Type B pancreatic cell (in vitro differentiated cells): ENCODE measurements at places on chromosomes 2 and 18.

DNA sequence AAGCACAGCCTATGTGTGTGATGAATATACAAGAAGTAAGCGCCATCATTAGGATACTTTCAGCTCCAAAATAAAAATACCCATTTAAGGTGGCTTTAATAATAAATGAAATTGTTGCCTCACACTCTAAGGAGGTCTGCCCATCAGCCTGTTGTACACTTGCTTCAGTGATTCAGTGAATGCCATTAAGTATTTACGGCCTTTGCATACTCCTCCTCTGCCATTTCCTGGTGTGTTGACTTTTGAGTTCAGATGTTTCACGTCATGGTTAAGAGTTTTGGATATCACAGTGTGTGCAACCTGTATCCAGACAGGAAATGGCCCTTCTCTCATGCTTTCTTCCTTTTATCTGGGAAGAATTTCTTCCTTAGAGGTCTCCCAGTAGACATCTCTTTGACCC is 38.6 kb upstream of the SNORC start:
- DNase-seq, result no peak

DNA sequence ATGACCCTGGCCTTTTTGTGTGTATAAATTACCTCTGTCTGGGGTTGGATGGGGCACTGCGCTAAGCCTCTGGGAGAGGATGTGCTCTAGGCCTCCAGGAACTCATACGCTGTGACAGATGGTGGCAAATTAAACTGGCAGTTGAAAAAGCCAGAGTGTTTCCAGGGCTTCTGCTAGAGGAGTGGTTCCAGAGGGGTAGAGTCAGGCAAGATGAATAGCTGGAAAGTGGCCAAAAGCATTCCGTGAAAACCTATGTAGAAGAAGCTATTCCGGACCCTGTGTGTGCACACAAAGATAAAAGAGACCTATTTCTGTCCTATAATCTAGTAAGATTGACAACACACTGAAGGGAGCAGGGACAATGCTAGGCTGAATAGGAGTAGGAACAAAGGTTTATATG is 84.8 kb downstream of the ACTR3 start:
- no peak for DNase-seq

GRCh38 chr18:45156946-45157345 is 458.3 kb upstream of the SLC14A2 start:
- no peak for DNase-seq

DNA sequence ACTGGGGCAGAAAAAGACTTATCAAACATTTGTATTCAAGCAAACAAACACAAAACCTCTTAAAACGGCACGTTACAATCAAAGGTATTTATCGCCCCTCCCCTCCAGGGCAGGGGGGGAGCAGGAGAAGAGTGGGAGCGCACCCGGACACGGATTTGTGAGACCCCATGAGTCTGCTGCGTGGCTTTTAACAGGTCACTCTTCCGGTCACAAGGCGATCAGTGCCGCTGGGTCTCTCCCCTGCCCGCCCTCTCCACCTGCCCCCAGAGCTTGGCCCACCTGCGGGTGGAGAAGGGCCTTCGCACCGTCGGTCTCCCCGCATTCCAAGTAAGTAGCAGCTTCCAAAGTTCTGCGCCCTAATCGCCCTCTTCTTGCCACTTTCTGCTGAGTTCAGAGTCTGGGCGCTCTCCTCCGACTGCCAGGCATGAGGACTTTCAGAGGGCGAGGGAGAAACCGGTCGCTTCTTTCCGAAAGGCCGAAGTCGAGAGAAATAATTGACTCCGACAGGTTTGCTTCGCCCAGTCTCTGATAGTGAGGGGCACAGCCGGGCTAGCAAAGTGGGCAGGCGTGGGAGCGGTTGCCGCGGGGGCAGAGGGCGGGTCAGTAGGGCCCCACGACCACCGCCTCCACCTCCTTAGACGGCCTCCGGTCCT is 800 bp downstream of the RPRM start:
- DNase-seq, result no peak

DNA sequence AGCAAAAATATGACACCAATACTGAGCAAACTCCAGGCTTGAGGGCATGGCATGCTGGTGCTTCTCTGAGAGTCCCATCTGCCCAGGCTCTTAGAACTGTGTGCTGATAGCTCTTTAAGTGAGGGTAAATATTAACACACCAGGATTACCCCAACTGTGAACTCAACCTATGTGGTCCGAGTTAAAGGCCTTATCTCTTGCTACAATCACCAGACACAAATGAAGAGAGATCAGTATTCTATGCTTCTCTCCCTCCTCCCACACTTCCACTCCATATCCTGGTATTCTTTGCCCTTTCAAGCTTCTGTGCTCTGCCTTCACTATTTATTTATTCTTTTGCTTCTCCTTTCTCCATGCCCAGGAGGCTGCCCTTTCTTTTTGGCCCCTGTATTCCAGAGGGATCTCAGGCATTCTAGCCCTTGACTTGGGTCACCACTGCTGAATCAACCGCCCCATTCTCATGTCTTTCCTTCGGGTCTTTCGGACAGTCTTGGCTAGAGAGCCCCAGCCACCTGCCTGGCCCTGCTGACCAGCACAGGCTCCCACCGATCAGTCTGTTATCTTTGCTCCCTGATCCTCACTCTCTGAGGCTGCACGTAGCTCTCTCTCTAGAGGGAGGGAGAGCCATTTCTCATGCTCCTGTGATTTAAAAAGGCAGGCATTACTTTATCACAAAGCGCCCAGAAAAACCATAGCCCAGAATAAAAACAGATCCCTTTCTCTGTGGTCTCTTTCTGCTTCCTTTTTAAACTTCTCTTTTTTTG is 17.2 kb upstream of the HK2 start:
- no peak for DNase-seq
